NCI-H69 (cell line): ENCODE measurements at places on chromosomes 11 and 22.

DNA sequence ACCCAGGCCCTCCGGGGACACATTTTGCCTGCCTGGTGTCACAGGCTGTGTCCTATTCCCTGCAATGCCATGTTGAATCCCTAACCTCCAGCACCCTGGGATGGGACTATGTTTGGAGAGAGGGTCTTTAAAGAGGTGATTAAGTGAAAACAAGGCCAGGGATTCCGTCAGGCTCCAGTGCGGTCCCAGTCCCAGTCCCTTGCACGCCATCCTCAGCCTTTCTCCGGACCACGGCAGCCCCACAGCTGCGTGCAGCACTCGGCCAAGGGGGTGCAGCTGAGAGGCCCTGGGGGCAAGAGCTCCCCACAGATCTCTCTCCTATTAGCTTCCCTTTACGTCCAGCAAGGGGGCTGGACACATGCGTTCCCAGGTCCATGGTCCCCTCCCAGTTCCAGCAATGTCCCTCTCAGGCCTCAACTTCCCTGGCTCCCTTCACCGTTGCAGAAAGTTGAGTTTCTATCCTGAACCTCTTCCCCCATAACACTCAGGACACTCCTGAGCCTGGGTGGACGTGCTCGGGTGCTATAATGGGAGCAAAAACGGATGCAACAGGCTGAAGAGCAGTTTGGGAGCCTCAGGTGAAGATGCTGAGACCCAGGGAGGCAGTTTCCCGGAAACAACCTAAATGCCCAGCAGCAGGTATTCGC lies 1422.7 kb downstream of the BRD1 start:
- no peak for DNase-seq

DNA sequence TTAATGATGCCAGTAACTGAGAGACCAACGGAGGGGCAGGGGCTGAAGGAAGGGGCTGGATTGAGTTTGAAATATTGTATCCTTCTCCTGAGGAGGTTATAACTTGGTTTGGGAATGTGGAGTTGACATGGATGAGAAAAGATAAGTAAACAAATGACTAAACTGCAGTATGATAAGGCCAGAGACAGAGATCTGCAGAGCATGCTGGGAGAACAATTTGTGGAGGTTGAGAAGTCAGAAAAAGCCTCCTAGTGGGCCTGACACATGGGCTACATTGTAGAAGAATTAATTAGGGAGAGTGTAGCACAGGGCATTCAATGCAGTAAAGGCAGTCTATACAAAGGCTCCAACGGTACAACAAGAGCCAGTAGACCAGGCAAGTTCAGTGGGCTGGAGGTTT lies 55.9 kb downstream of the SPON1 start:
- DNase-seq: no peak

DNA sequence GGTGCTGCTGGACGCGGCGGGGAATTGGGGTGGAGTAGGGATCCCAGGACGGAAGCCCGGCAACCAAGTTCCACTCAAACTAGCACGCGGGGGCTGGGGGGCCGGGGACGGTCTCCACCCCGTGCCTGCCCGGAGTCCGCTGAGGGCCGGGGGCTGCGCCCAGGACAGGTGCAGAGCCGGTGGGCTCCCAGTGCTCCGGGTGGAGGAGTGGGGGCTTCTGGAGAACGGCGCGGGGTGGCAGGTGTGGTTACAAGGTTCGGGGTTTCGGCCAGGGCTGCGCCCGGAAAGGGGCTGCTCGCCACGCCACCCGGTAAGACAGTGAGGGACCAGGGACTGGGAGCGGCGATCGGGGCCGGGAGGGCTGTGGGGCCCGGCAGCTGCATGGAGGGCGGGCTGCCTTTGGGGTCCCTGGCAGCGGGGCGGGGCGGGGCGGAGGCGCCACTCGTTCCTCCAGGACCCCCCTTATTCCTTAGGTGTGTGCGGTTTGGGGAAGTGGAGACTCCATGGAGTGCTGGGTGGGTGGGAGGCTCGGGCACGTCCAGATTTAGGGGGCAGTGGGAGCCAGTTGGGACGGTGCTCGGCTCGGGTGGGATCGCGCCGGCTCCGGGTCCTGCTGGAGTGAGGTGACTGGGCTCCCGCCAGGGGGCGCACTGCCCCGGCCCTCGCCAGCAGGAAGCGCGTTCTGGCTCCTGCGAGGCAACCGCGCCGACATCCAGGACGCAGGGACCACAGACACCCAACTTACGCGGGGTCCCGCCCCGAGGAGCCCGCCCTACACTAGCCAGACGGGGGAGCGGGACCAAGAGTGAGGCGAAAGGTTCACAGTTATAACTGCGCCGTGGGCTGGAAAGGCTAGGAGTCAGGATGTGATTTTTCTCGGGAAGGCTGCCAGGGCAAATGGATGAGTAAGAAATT lies 868 bp downstream of the TSPAN18 start:
- peak; percentile 79 for DNase-seq

DNA sequence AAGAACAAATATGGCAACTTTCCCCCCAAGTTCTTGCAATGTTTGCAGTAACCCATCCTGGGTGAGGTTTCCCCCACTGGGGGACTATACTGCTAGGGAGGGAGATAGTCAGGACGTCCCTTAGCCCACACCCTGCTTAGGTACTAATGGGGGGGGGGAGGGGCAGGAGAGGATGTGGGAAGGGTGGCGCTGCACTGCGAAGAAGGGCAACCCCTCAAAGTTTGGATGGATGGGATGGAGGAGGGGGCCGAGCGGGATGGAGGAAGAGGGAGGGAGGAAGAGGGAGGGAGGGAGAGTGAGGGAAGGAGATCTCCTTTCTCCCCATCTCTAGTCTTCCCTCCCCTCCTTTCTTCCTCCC lies 100.6 kb upstream of the HSD17B12 start:
- DNase-seq: no peak

DNA sequence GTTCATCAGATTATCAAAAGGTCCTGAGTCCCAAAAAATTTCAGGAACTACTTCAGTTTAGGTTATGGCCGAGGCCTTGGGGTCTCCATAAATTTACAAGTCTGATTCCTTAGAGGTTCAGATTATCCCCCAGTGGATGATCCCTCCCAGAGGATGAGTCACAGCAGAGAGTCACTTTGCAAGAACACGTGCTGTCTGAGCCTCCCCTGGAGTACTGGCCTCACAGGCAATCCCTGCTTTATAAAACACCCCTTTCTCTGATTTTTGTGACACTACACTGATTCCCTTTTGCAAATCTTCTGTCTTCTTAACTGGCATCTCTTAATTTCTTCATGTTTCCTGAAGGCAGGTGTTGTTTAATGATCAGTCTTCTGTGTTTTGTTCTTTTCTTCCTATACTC lies 45.3 kb downstream of the CCDC34 start:
- no peak for DNase-seq

GRCh38 chr22:33038131-33038772 lies 19.9 kb downstream of the SYN3 start:
- DNase-seq: peak; percentile 74

DNA sequence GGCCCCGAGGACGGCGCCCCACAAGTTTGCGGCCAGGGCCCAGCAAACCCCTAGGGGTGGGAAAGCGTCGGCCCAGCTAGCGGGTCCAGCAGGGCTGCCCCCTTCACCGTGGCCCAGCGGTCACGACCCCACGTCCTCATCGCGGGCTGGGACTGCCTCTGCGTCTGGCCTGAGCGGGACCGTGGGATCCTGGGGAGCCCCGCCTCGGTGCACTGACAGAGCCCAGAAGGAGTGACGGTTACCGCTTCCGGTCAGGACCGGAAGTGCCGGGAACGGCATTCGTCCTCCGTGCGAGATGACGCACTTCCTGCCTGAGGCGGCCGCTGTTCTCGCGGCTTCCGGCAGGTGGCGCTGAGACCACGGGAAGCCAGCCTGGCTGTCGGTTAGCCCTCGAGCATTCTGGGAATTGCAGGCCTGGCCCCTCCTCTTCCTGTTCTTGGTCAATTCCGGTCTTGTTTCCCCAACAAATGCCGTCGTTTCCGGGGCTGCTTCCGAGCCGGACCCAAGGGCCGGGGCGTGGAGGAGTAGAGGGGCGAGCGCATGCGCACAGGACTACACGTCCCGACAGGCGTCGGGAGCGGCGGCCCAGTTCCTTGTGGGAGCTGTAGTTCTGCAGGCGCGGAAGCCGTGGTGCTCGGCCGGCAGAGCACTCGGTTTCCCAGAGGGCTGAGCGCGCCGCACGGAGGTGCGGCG lies at the start of gene TSSC4:
TSS of gene TSSC4 (plus strand) at position 682 of the 693 bp plus-strand sequence. CDS start 1,884 bp downstream, outside the sequence.
- DNase-seq: peak; percentile 100

- no peak for DNase-seq
These were observed 12.3 kb upstream of the SCUBE2 start for GRCh38 chr11:9103542-9104276.

DNA sequence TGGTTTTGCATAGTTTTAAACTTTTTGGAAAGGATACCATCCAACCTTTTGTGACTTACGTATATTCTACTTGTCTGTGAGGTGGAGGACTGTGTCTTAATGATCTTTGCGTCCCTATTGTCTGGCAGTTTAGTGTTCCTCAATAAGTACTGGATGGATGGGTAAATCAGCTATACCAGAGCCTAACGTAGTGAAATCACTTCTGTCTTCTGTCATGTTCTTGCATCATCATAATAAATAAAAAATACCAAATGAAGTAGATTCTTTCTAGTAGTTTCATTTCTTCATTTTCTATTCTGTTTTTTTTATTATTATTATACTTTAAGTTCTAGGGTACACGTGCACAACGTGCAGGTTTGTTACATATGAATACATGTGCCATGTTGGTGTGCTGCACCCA lies 66.4 kb downstream of the ACER3 start:
- no peak for DNase-seq

DNA sequence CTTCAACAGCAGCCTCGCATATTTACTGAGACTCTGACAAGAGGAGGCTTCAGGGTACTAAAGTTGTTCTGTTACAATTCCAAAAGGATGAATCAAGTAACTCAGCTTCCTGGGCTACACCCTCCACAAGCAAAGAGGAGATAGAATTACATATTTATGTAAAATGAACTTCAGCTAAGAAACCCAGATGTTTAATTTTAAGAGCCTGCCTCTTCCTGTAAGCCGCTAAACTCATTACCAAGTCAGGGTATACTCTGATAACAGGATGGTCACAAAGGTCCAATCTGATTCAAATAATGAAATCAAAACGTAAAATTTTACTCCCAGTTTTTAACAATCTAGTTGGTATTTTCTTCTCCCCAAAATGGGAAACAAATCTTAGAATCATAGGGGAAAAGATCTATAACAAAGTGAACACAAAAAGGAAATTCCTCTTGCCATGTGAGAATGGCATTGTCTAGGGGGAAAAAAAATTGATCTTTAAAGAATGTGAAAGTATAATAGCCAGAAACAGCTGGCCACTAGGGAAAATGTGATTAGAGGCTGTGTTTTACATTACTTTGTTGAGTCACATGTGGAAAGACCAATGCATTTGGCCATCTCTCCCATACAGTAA lies 30.9 kb downstream of the CHEK2 start:
- peak; percentile 22 for DNase-seq

DNA sequence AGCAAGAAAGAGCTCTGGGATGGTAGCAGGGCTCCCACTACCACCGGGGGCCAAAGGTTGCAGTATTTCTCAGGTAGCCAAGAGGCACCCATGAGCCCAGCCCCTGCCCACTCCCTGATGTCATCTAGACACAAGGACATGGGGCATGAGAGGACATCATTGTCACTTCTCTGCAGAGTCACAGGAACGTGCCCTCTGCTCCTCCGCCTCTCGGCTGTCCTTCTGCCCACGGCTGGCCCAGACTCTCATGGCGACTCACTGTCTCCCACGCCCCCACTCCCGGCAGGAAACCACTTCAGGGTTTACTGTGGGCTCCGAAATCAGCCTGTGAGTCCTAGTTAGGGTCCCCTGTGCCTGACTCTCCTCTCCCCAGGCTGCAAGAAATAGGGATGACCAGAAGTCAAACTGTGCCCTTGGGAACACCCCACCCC lies 1.8 kb upstream of the GAL start:
- DNase-seq: no peak

DNA sequence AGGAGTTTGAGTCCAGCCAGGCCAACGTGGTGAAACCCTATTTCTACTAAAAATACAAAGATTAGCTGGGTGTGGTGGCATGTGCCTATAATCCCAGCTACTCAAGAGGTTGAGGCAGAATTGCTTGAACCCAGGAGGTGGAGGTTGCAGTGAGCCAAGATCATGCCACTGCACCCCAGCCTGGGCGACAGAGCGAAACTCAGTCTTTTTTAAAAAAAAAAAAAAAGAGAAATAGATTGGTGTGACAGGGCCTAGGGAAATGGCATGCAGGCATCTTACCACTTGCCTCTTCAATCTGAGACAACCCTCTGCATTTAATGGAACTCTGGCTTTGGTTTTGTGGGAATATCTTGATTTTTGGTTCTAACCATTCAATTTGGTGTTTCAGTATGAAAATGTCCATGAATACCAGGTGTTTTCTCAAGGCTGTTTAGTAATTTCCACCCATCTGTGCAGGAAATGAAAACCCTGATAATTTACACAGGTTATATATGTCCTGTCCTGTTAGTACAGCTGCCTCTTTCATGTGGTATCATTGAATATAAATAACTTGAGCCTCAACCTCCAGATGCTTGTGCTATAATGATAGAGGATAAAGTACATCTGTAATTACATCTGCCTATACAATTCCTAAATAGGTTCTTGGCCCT lies 8.4 kb downstream of the XBP1 start:
- peak; percentile 90 for DNase-seq

DNA sequence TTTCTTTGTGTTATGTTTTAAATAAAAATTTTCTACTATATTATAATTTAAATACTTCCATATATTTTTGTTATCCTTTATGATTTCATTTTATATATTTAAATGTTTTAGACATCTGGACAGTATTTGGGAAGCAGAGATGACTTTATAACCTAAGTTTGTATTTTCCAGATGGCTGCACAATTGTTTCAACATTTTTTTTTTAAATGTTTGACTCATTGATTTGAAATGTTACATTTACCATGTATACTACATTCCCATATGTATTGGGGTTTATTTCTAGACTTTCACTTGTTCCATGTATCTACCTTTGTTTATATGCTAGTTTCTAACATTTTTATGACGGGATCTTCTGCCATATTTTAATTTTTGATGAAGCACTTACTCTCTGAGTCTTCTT lies 766.5 kb downstream of the METTL15 start:
- DNase-seq: no peak

GRCh38 chr11:46413760-46414465 lies 22.3 kb upstream of the CHRM4 start:
- peak; percentile 98 for DNase-seq

- DNase-seq: no peak
These were observed 243.7 kb upstream of the TBCEL start for GRCh38 chr11:120780239-120780638.

DNA sequence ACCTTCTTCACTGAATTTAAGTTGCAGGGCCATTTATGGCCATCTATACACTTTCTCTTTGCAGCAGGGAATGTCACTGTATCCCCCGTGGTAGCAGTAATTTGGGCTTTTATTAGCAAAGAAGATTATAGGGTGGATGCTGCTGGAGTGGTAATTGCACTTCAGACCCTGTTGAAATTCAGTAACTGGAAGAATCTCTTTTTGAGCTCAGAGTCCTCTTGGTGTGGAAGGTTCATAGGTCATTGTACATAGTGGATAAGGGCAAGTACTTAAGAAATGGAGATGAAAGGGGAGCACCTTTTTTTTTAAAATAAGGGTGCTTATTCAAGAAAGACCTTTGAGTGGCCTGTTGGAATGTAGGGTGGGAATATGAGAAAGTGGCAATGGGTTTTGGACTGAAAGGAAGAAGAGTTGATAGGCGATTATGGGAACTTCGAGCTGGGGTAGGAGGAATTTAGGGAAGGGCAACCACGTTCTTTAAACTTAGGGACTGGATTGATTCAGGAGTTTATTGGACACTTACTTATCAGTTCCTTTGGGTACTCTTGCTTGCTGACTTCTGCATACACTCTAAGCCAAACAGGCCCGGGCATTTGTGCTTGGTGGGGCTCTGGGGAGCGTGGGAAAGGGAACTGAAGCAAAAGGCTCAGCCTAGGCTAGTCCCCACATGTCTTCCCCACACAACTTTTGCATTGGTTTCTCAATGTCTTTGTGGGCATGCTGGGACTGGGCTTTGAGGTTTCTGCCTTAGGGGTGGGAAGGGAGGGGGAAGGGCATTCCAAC lies 26.5 kb downstream of the CTNND1 start:
- peak; percentile 36 for DNase-seq
